SW480 (cell line): ENCODE measurements at places on chromosomes 3 and 15.

- DNase-seq: no peak
These were observed 188.3 kb downstream of the RSL24D1 start for GRCh38 chr15:55008421-55008820.

DNA sequence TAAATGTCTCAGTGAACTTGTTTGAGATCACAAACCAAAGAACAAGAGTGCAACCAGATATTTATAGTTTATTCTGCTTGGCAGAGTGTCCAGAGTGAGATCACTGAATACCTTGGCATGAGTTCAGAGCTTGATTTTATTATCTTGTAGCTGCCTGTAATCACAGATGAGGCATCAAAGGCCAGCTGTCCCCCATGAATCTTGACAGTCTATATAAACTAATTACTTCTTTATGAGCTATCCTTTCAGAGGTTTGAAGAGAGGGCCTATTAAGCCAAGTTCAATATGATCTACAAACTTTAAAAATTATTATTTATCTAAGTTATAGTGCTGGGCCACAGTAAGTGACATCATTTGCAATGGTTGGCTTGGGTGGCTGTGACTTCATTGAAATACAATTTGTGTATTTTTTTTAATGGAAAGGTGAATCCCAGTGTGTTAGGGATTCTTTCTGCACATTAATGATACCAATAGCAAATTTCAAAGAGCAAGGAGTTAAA, 251.5 kb downstream of the CLSTN2 start:
- DNase-seq: peak; percentile 53

DNA sequence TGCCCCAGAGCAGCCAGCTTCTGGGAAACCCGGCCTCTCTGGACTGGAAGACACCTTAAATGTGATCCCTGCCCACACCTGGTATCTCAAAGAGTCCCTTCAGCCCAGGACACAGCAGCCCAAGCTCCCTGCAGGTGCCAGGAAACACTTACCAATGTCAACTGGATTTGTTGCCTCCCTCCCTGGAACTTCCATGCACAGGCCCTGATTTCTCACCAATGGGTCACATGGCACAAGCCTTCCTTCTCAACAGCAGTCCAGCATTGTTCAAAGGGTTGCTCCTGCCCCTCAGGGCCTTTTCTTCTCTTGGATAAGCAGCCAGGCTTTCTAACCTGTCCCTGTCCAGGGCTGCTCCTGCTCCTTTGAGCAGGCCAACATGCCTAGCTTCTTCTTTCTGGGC, 31.6 kb downstream of the ANP32A start:
- DNase-seq: no peak

DNA sequence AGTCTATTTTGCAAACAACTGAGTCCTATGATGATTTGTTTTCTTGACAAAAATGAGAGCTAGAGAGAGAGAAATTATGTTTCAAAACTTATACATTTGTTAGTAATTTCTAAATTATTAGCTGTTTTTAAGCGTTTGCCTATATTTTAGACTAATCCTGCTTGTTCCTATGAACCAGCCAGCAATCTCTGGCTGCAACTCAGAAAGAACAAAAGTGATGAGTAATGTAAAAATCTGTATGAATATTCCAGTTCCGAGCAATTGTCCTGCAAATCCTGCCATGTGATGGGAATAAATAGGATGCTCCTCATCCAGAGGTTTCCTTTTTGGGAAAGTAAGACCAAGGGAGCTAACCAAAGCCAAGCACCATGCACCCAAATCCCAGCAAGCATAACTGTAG, 228.3 kb upstream of the GBE1 start:
- DNase-seq: no peak

DNA sequence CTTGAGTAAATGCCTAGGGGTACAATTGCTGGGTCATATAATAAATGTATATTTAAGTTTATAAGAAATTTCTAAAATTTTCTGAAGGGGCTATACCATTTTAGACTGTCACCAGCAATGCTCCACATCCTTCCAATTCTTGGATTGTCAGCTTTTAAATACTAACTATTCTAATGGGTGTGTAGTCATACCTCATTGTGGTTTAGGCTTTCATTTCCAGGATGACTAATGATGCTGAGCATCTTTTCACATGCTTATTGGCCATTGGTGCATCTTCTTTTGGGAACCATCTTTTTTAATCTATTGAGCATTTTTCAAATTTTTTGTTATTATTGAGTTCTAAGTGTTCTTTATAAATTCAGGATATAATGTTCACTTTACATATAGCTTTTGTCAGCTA, 52.5 kb upstream of the CORO2B start:
- DNase-seq: peak; percentile 28
